MCF 10A (cell line): ENCODE measurements at places on chromosomes 6 and 20. TPM values are rescaled to one million over a fixed set of nuclear protein-coding genes. Genes with fewer than 3 reads are reported as not detected.
A peak's percentile ranks its signal among the peaks of the same experiment; 100 is the strongest.

The MYH7B gene
- total RNA-seq = 0.07 and 0.27 TPM in 2 replicates

DNA sequence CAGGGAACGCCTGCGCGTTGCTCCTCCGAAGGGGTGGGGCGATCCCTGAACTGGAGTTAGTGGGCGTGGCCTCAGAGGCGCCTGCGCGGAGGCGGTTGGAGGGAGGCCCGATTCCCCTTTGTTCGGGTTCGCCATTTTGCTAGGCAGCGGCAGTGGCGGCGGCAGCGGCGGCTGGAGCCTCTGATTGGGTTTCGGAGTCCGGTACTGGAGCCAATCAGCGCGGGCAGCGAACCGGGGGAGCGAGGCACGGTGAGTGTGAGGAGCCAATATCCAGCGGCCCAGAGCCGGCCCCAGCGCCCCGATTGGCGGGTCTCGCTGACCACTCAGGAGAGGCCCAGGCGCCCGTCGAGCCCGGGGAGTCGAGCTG, at the start of gene NFYA:
Gene NFYA, plus strand, starts transcription at position 139 of the 367 bp plus-strand sequence. CDS start 6,116 bp downstream, outside the sequence.
- no peak for DNase-seq

DNA sequence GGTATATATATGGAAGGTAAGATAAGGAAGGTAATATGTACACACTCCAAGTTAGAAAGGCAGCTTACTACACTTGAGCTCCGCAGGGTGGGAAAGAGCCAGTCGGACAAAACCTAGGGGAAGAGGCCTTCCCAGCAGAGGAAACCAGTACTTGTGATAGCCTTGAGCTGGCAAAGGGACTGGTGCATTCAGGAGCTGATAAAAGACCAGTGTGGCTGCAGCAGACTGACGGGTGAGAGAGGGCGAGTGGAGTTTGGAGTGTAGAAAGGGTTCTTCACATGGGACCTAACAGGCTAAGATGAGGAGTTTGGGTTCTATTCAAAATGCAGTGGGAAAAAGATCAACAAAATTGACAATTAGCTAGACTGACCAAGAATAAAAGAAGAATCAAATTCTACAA, 49.3 kb upstream of the KIF13A start:
- DNase-seq = no peak

The PLEKHG1 gene
- 11.6 and 16.8 TPM in 2 replicates for total RNA-seq

The ACTL10 gene
- 1.7 and 3.2 TPM in 2 replicates for total RNA-seq

DNA sequence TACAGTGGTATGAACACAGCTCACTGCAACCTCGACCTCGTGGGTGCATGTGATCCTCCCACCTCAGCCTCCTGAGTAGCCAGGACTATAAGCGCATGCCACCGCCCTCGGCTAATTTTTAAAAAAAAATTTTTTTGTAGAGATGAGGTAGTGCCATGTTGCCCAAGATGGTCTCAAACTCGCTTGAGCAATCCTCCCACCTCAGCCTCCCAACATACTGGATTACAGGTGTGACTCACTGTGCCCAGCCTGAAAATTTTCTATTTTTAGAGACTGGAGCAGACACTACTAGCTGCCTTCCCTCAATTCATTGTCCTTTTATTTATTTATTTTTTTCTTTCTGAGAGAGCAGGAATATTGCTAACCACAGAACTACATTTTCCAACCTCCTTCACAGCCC, 20.3 kb upstream of the GTF3C6 start:
- DNase-seq = peak; percentile 91

DNA sequence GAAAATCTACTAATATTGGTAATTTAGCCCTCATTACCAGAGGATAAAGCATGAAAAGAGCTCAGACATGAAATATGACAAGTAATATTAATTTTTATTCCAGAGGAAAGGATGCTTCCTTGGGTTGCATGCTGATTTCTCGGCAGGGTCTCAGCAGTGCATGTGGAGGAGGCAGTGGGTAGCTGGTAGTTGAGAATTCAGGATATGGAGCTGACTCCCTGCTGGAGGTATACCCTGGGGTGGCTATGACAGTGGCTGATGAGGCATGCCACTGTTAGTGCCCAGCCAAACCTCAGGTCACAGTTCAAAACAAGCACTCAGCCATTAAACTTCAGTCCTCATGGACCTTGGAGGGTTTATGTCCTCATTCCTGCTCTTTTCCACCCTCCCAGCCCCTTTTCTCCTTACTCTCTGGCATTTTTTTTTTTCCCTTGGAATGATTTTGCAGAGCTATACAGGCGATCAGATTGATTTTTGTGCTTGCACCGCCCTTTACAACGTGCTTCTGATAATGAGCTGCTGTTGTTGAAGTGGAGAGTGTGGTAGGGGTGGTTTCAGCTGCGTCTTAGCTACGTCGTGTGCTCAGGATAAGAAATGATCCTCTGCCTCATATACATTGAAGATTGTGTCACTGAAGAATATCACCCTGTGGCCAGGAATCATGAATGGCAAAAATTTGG, 761.9 kb upstream of the MMS22L start:
- no peak for DNase-seq

DNA sequence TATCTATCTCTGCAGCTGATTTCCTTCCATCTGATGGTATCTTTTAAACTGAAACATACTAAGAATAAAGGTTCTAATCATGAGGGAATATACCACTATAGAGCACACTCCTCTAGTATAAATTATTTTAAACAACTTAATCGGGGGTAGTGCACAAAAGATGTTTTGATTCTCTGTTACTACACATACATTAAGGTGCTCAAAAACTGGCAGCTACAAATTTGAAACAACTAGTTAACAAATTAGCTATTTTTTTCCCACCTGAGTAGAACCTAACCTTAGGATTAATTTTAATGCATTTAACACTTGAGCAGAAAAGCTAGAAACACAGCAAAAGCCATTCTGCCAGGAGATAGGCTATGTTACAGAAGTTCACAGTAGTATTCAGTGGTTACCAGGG, 23.0 kb downstream of the CCNC start:
- DNase-seq = no peak
